ENCODE measurements at places on chromosomes 6 and 20.
A peak's percentile ranks its signal among the peaks of the same experiment; 100 is the strongest.

GRCh38 chr6:137363805-137364138, 130.4 kb downstream of the OLIG3 start:
- DNase-seq: no peak

GRCh38 chr20:14698605-14699373, 361.4 kb upstream of the FLRT3 start:
- DNase-seq: no peak

DNA sequence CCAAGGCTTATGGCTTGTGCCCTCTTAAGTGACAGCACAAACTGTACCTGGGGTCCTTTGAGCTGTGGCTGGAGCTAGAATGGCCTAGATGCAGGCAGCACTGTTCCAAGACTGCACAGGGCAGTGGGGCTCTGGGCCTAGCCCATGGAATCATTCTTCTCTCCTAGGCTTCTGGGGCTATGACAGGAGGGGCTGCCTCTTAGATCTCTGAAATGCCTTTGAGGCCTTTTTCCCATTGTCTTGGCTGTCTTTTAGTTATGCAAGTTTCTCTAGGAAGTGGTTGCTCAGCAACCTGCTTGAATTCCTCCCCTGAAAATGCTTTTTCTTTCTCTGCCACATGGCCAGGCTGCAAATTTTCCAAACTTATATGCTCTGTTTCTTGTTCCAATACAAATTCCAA, 183.4 kb downstream of the WDR27 start:
- no peak for DNase-seq

DNA sequence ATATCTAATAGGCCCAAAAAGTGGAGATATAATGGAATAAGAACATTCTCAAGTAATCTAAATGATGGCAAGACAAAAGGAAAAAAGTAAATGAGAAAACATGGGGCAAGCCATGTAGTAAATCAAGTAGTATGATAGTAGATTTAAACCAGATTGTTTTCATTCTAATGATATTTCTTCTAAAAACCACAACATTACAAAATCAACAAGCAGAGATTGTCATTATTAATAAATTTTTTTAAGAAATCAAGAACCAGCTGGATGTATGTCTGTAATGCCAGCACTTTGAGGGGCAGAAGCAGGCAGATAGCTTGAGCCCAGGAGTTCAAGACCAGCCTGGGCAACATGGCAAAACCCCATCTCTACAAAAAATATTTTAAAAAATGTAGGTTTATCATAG, 155.0 kb downstream of the RNGTT start:
- no peak for DNase-seq

DNA sequence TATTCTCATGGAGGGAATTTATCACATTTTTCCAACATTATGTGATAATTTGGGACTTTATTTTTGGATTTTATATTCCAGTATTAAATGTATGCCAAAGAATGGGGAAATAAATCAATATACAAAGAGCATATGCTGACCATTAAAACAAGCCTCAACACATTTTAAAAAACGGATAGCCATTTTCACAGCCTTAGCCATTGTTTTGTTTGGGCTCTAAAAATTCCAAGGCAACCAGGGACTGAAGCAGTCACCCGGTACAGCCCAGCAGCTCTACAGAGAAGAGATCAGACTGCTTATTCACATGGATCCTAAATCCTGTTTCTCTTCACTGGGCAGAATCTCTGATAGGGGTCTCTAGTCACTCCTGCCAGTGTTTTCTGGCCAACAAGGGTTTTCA, 150.2 kb upstream of the OGFRL1 start:
- DNase-seq: no peak

DNA sequence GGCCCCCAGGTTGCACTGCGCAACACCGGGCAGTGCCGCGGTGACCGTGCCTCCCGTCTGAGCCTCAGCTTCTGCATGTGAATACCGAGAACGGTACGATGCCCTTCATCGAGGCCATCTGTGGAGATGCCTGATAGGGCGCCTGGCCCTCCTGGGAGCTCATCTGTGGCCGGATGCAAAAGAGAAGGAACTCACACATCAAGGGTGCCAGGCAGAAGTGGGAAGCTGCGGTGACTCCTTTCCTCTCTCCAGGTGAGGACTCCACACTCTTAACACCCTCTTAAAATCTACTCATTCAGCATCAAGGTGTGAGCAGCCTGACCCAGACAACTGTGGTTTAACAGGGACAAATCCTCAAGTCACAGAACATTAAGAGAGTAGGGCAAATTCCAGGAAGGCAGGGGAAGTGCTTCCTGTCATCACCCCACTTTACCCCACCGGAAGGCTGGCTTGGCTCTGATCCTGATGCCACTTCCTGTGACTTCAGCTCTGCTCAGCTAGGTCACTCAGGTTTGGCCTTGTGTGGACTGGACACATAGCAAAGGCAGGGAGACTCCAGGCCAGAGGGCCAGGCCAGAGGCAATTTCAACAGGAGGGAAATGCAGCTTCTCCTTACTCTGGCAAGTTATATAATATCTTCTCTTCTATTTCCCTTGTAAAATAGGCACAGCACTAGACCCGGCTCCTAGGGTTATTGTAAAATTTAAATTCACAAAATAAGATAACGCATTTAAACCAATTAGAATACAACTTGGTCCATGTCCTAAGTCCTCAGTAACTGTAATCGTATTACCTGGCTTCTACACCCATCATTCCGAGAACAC, 69.4 kb downstream of the CPNE5 start:
- DNase-seq: no peak

DNA sequence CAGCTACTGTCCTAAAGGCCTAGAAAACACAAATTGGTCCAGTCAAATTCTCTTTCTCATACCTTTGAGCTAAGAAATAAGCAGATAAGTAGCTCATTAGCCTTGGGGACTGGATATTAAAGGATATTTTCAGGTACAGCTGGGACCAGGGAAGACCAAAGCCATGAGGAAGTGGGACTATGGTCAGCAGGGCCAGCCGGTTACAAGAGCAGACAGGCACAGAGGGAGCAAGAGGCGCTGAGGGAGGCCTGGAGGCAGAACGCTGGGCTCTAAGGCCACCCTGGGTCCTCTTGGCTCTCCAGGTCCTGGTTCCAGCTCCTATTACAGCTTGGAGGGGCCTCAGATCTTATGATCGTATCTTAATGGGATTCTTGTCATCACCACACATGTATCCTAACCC, 88.5 kb upstream of the KCNK16 start:
- DNase-seq: no peak

- DNase-seq: no peak
Observed at GRCh38 chr6:156976216-156977127, 199.3 kb downstream of the ARID1B start.

DNA sequence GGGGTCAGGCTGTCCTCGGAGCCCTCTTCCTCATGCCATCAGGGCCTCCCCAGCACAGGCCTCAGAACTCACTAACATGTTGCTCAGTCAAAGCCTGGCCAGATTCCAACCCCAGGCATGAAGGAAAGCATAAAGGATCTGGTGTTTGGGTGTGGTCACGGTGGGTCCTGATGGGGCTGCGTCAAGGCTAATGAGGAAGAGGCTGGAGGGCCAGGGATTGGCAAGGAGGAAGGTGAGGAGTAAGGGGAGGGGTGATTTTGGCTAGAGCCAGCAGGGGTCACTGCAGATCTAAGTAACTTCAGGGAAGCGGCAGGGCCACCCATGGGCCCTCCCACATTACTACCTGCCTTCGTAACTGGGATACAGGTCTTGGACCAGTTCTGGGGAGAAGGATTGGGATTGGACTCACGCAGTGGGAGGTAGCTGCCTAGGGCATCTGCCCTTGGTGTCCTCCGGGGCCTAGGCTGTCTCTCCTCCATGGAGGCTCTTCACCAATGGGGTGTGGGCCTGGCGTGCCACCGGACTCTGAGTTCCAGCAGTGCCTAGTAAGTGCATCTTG, 36.2 kb upstream of the MRPS18A start:
- DNase-seq: peak; percentile 48

- no peak for DNase-seq
Observed at GRCh38 chr6:5337573-5337972, 76.3 kb downstream of the FARS2 start.

DNA sequence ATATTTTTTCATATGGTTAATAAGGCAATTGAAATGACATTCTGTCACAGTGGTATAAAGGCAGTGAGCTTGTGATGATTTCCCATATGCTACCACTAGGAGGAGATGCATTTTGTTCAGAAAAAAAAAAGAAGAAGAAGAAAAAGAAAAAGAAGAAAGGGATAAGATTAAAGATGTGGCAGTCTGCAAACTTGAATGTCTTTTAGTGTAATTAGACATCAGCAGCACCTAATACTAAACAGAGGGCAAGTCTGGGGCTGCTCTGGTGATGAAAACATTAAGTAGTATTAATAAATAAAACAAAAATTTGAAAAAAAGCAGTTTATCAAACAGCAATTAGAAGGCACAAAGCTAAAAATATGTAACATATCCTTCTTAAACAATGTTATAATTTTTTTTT, 95.4 kb upstream of the DEFB112 start:
- no peak for DNase-seq

DNA sequence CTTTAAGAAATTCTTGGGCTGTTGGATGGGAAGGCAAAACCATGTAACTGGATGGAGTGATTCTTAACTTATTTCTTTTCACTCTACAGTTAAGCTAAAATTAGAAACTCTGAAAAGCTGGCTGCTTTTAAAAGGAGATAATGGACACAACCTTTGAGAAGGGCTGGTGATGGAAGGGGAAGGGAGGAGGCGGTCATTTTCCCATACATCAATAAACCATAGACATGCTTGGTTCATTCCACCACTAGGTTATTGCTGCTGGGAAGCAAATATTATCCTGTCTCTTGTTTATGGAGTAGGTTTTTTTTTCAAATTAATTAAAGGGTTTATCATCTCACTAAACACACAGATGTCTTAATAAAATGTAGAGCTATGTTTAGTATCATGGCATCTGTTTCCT, 76.2 kb downstream of the PLCB1 start:
- DNase-seq: no peak

DNA sequence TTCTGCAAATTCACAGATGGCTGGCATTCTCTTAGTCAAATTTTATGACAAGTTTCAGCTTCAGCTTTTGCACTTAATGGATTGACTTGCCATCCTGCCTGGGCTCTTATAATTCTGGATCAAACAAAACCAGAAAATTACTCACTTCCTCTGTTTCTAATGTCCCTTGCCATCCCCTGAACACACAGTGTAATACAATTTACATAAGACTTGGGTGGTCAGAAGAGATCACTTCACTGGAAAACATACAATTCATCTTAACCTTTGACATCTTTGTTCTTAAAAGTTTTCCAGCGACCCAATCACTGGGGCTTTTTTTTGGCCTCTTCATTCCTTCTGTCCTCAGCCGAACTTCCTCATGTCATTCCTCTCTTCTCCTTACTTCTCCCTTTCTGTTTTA, 199.0 kb downstream of the ARHGAP18 start:
- DNase-seq: no peak

DNA sequence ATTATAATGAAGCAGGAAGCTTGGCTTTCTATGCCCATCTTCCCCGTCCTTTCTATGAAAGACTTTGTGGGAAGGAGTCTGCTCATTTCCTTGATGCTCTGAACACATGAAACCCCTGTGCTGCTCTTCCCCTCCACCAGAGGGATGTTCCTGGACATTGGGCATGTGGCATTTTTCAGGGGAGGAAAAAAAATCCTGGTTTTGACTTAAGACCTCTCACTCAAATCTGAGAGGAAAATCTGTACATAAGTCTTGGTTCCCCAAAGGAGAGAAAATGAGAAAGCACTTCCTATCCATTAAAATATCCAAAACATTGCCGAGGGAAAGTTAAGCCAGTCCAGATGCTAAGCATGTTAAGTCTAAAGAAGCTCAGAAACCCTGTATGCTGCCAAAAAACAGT, 393.0 kb downstream of the PAX1 start:
- DNase-seq: no peak

- DNase-seq: no peak
Observed at GRCh38 chr6:32852018-32852843, 1.3 kb downstream of the TAP1 start.

DNA sequence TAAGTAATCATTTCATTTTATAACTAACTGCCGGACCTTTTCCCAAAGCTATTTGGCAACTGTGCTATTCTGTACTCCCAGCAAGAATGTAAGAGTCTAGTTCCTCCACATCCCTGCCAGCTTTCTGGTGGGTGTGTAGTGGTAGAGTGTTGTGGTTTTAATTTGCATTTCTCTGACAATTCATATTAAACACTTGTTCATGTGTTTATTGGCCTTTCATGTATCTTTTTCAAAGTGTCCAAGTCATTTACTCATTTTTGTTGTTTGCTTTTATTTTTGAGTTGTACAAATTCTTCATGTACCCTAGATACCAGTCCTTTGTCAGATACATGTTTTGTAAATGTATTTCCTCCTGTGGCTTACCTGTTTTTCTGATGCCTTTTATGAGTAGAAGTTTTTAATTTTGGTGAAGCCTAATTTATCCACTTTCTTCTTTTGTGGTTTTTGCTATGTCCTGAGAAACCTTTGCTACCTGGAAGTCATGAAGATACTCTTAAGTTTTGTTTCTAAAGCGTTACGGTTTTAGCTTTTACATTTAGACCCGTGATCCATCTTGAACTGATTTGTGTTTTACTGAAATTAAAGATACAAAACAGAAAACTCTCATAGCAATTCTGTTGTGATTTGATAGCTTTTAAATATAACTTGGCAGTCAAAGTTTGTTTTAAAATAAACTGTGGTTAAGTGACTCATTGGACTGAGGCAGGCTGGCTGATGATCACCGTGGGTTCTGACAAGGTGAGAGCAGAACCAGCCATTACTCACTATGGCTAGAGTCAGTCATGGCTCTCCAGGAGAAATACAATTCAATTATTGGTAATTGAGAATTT, 8.0 kb downstream of the MYLIP start:
- no peak for DNase-seq

GRCh38 chr6:148887181-148887580, 140.4 kb downstream of the UST start:
- DNase-seq: no peak

- no peak for DNase-seq
Observed at GRCh38 chr6:4817551-4817950, 41.3 kb downstream of the CDYL start.

GRCh38 chr6:77440206-77440976, 22.9 kb downstream of the HTR1B start:
- DNase-seq: no peak

DNA sequence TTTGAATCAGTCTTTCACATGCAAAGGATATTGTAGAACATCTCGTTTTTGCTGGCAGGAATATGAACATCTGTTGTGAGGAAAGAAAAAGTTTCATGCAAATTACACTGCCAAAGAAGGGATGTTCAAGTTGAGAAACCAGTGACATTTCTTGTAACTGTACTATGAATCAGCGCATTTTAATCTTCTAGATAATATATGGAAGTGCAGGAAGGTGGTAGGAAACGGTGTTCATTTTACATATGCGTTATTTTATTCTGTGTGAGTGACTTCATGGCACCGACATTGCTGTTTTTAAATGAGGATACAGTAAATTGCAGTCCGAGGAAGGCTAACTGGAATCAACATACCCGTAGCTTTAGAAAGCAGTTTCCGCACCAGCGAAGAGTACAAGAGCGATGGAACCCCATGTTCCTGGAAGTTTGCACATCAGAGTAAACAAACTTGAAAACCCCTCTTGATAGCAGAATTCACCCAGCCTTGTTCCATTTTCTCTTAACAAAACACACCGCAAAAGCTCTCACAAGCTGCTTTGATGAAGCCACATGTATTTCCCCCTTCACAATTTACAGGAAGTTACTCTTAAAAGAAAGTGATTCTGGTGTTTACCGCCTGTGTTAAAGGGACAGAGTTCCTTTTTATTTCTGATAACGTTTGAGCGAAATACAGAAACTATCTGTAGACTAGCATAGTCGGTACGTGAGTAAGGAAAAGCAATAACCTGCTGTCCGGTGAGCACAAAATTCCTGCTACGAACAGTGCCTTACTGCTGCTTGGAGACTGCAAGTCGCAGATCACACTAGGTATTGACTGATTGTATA, 11.5 kb downstream of the PRDM1 start:
- DNase-seq: peak; percentile 62

- DNase-seq: no peak
Observed at GRCh38 chr6:107763946-107764345, 60.2 kb downstream of the SCML4 start.
